ENCODE measurements at places on chromosomes 7 and 10. TPM values are rescaled to one million over a fixed set of nuclear protein-coding genes. Genes with fewer than 3 reads are reported as not detected.

- no peak for DNase-seq
Measured at GRCh38 chr10:33183655-33184054, 150.8 kb downstream of the NRP1 start.

DNA sequence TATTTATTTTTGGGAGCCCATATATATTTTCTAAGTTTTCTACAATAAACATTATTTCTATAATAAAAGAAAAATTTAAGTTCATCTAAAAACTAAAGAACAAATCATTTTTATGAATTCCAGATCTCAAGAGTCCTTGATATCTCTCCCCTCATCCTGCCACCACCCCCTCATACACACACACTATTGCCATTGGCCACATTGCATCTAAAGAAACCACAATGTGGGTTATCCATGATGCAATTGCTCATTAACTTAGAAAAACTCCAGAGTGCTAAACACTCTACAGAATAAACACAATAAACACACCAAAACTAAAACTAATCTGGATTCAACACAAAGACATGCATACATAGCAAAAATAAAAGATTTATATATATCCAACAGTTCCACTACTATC is 37.8 kb downstream of the FAM13C start:
- DNase-seq = no peak

Gene CARD11
- 4.5 TPM for total RNA-seq

DNA sequence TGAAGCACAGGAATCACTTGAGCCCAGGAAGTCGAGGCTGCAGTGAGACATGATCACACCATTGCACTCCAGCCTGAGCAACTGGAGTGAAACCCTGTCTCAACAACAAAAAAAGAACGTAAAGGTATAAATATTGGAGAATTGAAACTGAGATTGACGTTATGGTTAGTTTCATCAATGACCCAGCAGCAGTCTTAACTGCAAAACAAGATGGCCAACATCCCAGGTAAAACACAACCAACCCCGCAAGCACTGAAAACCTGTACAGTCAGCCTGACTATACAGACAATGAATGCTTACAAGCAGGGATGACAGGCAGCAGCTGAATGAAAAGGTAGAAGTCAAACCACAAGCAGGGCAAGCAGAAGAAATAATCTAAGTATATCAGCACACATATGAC is 34.7 kb downstream of the WAPL start:
- no peak for DNase-seq

Gene TECTB
- not detected for total RNA-seq

- DNase-seq = no peak
Measured at GRCh38 chr10:129055986-129056385, 411.1 kb upstream of the MGMT start.

DNA sequence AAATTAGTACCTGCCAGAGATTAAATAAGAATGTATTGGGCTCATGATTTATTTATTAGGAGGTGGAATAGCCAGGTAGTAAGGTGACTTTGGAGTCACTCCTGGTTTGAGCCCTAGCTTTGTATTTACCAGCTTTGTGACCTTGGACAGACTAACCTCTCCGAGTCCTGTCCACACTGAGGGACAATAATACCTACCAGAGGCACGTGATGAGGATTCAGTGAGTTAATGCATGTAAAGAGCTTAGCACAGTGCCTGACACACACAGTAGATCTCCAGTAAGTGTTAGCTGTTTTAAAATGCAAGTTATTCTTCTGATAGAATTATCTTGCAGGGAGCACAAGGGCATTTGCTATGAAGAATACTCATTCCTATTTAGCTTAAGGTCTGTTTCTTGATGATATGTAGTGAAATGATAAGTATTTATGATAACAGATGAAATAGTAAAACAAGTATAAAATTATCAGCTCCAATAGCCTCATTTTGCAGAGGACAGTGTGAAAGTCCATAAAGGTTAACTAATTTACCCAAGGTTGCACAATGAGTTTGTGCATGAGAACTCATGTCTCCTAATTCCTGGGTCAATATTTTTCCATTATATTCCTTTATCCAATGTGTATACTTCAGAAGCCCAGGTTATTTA is 36.4 kb downstream of the RABGEF1 start:
- DNase-seq = no peak

DNA sequence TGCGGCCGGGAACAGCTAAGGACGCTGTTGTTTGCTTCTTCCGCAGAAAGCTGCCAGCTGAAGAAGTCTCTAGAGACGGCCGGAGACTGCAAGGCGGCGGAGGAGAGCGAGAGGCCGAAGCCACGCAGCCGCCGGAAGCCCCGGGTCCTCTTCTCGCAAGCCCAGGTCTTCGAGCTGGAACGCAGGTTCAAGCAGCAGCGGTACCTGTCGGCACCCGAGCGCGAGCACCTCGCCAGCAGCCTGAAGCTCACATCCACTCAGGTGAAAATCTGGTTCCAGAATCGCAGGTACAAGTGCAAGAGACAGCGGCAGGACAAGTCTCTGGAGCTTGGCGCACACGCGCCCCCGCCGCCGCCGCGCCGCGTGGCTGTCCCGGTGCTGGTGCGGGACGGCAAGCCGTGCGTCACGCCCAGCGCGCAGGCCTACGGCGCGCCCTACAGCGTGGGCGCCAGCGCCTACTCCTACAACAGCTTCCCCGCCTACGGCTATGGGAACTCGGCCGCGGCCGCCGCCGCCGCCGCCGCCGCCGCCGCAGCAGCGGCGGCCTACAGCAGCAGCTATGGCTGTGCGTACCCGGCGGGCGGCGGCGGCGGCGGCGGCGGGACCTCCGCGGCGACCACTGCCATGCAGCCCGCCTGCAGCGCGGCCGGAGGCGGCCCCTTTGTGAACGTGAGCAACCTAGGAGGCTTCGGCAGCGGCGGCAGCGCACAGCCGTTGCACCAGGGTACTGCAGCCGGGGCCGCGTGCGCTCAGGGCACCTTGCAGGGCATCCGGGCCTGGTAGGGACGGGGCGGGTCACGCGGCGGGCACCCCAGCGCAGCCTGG is 2.4 kb downstream of the NKX2-3 start:
- DNase-seq = no peak

Gene UBE2H
- total RNA-seq = 39.1 TPM

Gene CUEDC2
- 30.1 TPM for total RNA-seq

DNA sequence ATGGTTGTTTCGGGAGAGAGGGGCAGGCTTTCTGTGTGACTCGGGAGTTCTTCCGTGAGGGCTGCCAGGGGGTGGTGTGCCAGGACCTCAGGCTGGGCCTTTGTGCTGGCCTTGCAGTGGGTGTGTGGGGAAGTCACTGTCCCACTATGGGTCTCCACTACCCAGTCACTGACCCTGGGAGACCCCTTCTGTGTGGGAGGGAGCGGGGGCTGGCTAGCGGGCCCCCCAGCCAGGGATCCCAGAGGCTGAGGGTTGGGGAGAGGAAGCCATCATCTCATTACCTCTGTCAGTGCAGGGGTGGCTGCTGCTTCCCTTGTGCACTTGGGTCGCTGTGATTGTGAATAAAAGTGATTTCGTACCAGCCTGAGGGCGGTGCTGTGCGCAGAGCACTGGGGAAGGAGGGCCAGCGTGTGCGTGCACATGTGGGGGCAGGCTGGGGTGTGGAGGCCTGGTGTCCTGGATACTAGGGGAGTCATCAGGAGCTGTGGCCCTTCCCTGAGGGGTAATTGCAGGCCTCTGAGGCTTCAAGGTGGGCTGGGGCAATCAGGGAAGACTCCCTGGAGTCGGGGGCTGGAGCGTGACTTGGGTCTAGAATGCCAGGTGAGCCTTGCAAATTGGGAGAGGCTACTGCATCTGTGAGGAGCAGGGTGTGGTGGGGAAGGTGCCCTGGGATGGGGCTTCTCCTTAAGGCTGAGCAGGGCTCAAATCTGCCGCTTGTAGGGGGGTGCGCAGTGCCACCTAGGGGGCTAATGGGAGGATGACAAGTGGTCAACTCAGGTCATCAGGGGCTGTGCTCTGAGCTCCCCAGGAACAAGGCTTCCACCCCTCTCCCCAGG is 98.9 kb downstream of the NEURL1 start:
- DNase-seq = peak; percentile 45

DNA sequence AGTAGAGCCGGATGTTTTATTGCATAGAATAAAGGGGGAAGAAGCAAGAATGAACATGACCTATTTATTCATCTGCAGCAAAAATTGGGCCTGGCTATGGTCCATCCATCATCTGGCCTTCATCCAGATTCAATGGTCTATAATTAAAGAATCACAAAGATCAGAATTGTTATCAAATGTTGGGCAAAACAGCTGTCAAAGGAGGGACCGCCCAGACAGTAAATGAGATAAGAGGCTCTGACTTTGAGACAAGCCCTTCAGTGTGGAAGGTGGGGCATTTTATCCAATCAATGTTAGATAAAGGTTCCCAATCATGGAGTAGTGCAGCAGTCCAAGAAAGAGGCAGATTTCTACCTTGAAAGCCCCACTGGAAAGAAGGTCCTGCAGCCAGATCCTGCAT is 153.5 kb downstream of the PARD3 start:
- no peak for DNase-seq

- DNase-seq = no peak
Measured at GRCh38 chr7:80412842-80413241, 99.0 kb downstream of the GNAT3 start.

GRCh38 chr7:103947026-103947655 is 42.3 kb downstream of the RELN start:
- DNase-seq = no peak

DNA sequence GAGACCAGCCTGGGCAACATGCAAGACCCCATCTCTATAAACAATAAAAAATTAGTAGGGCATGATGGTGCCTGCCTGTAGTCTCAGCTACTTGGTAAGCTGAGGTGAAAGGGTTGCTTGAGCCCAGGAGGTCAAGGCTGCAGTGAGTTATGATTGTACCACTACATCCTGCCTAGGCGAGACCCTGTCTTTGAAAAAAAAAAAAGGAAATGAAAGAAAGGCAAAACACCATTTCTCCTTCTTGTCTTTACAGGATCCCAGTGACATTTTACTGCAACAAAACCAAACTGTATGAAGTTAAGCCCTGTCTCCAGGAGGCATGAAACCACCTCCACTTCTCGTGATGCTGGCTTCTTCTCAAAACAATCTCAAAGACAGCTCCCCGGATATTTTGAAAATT is 29.9 kb upstream of the PBLD start:
- DNase-seq = no peak

DNA sequence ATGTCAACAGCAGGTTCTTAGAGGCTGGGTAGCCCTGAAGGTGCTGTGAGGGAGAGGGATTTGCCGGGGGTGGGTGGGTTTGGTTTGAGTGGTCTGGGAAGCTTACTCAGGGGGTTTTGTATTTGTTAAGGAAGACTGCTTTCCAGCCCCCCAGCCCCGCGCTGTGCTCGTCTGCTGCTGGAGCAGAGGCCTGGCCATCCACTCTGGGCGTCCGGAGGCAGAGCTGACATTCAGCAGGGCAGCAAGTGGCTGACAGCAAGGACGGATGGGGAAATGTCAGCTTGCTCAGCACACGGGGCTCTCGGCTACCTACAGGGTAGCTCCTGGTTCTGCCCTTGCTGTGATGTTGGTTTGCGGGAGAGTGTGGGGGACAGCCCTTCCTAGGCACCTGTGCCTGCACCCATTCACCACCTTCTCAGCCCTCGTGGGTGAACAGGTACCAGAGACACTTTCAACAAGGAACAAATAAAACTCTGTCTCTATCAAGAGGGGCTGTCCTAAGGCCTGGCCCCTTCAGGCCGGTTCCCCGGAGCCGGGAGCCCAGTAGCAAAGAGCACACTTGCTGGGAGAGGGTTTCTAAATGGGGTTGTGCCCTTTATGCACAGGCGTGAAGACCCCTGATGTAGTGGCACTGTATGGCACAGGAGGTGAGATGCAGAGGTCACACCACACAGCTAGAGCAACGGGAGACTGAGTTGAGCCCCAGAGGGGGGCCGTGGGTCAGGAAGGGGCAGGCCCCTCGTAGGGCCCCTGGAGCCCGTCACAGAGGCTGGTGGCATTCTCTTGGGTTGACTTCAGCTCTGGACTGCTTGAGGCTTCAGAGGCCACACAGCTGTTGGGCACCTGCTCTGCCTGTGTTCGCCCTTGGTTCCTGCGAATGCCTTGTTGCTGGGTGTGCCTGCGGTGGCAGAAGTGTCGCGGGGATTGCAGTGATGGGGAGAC is 72.2 kb upstream of the SHH start:
- DNase-seq = no peak

Gene GALNT17
- not detected for total RNA-seq

GRCh38 chr7:110646804-110647203 is 444.1 kb upstream of the LRRN3 start:
- DNase-seq = no peak

- DNase-seq = no peak
Measured at GRCh38 chr7:138066954-138067394, 9.3 kb upstream of the AKR1D1 start.

DNA sequence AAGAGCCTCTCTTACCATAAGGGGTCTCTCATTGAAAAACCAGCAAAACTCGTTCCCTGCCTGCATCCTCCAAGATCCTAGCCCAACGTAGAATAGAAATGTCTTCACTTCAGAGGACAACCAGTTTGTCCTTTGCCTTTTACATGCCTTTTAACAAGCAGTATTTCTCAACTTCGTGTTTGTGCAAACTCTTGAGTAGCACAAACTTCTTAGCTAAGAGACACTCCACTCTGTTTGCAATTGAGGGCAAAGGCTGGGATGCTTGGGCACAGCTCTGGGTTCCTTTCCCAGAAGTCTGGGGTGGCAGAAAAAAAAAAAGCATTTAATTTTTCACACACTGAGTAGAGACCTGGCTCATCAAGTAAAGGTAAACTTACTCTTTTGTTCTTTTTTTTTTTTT is 19.5 kb upstream of the KCTD7 start:
- DNase-seq = no peak

- DNase-seq = no peak
Measured at GRCh38 chr7:101935521-101936141, 118.2 kb downstream of the CUX1 start.

Gene CASTOR2
- total RNA-seq = 1.5 TPM

Gene PDGFA
- 34.1 TPM for total RNA-seq

Gene MUC12
- total RNA-seq = 8.7 TPM

Gene GPRIN2
- 0.23 TPM for total RNA-seq

DNA sequence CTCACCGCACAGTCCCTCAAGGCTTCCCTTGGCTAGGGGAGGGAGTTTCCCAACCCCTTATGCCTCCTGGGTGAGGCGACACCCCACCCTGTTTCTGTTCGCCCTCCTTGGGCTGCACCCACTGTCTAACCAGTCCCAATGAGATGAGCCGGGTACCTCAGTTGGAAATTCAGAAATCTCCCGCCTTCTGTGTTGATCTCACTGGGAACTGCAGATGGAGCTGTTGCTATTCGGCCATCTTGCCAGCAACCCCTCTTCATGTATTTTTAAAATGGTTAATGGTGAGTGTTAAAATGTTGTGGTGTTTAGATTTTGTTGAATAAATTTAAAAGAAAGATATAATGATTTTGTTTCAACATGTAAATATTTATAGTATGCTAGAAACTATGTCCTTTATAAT is 22.0 kb downstream of the UMAD1 start:
- DNase-seq = no peak

All from Daoy (cell line).